ENCODE measurements at places on chromosomes 7 and 10. TPM values are rescaled to one million over a fixed set of nuclear protein-coding genes. Genes with fewer than 3 reads are reported as not detected.

Gene ADAMTS14
- total RNA-seq: 3.4 TPM

Gene NUPR2
- total RNA-seq: not detected

Gene OR2A42
- total RNA-seq: not detected

Gene MYO1G
- total RNA-seq: not detected

Gene GIGYF1
- total RNA-seq: 25.7 TPM

Gene EGFR
- 16.8 TPM for total RNA-seq

Gene NPC1L1
- not detected for total RNA-seq

Gene CLCN1
- total RNA-seq: not detected

Gene PRSS58
- total RNA-seq: not detected
